ENCODE measurements at places on chromosomes 3 and 15. TPM values are rescaled to one million over a fixed set of nuclear protein-coding genes. Genes with fewer than 3 reads are reported as not detected.

GRCh38 chr3:161275919-161276318 is 54.8 kb downstream of the NMD3 start:
- no peaks in the 10 kb centered on the region for H3K4me1 ChIP-seq
- H3K4me3 ChIP-seq = no peak overlapping the region
- H3K27me3 ChIP-seq = no peaks in the 10 kb centered on the region
- no peak overlapping the region for H3K27ac ChIP-seq
- no peaks in the 10 kb centered on the region for H3K36me3 ChIP-seq
- DNase-seq = no peak

- no peaks in the 10 kb centered on the region for H3K27me3 ChIP-seq
- no peak overlapping the region for H3K4me3 ChIP-seq
- no peaks in the 10 kb centered on the region for H3K36me3 ChIP-seq
These were observed 83.8 kb upstream of the BCHE start for GRCh38 chr3:165920984-165921383.

GRCh38 chr15:40500568-40501330 is 30.0 kb downstream of the CHST14 start:
- no peaks in the 10 kb centered on the region for H3K36me3 ChIP-seq
- H3K27ac ChIP-seq = no peak overlapping the region
- H3K4me3 ChIP-seq = no peak overlapping the region
- no peaks in the 10 kb centered on the region for H3K27me3 ChIP-seq
- no peaks in the 10 kb centered on the region for H3K4me1 ChIP-seq

DNA sequence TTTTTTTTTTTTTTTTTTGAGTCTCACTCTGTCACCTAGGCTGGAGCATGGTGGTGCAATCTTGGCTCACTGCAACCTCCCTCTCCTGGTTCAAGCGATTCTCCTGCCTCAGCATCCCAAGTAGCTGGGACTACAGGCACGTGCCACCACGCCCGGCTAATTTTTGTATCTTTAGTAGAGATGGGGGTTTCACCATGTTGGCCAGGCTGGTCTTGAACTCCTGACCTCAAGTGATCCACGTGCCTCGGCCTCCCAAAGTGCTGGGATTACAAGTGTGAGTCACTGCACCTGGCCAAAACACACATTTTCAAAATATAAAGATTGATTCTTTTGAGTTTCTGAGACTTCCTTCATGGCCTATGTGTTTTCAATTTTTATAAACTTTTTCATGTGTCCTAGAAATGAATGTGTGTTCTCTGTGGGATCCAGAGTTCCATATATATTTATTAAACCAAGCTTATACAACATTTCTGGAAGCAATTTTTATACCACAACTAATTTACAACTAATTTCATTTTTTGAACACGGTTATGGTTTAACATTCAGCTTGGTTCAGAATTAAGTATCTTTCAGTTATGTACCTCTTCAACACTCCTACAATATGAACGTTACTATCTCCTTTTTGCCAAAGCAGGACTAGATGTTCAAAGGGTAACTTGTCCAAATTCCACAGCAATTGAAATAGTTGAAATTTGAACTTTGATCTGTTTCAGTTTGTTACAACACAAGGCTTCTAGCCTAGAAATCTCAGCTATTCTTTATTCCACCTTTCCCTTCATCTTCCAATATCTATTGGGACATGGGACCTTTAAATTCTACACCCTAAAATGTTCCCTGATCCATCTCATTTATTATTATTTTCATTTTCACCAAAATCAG is 1.5 kb downstream of the ACAD11 start:
- no peaks in the 10 kb centered on the region for H3K36me3 ChIP-seq
- H3K4me3 ChIP-seq = no peak overlapping the region
- no peak for DNase-seq
- H3K27ac ChIP-seq = peak overlapping the region; percentile 94

DNA sequence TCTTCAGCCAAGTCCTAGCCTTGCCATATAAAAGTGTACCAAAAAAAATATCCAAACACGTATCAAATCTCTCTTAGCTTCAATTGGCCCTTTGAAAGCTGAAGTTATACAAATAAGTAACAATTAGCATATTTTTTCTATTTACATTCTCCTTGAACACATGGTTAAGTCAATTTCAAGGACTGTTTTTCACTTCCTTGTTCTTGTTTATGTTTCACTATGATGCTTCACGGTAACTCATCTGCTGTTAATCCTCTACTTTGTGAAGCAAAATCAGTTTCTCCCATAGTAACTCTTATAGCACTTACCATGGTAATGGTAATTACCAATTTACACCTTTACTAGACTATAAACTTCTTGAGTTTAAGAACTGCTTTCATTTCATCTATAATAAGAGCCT is 10.6 kb upstream of the SPRED1 start:
- H3K4me3 ChIP-seq = no peak overlapping the region
- no peak overlapping the region for H3K27ac ChIP-seq

GRCh38 chr3:188853856-188854771 is 317.7 kb upstream of the TPRG1 start:
- no peaks in the 10 kb centered on the region for H3K4me1 ChIP-seq
- H3K36me3 ChIP-seq = no peaks in the 10 kb centered on the region
- H3K27me3 ChIP-seq = no peaks in the 10 kb centered on the region
- no peak overlapping the region for H3K27ac ChIP-seq

DNA sequence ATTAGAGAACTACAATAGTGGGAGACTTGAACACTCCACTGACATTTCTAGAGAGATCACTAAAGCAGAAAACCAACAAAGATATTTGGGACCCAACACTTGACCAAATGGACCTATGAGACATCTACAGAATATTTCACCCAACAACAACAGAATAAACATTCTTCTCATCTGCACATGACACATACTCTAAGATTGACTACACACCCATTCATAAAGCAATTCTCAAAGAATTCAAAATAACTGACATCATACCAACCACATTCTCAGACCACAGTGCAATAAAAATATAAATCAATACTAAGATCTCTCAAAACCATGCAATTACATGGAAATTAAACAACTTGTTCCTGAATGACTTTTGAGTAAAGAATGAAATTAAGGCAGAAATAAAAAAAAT is 473.7 kb downstream of the LPP start:
- DNase-seq = no peak
- H3K4me1 ChIP-seq = no peaks in the 10 kb centered on the region
- H3K4me3 ChIP-seq = no peak overlapping the region

Gene FGF12
- 1.8 TPM for total RNA-seq

Gene OR4F15
- total RNA-seq = 0.13 TPM

Gene POPDC2
- total RNA-seq = 3.2 TPM

- no peak overlapping the region for H3K27ac ChIP-seq
- no peaks in the 10 kb centered on the region for H3K36me3 ChIP-seq
- no peaks in the 10 kb centered on the region for H3K27me3 ChIP-seq
These were observed 7.4 kb upstream of the LRRFIP2 start for GRCh38 chr3:37181756-37182155.

DNA sequence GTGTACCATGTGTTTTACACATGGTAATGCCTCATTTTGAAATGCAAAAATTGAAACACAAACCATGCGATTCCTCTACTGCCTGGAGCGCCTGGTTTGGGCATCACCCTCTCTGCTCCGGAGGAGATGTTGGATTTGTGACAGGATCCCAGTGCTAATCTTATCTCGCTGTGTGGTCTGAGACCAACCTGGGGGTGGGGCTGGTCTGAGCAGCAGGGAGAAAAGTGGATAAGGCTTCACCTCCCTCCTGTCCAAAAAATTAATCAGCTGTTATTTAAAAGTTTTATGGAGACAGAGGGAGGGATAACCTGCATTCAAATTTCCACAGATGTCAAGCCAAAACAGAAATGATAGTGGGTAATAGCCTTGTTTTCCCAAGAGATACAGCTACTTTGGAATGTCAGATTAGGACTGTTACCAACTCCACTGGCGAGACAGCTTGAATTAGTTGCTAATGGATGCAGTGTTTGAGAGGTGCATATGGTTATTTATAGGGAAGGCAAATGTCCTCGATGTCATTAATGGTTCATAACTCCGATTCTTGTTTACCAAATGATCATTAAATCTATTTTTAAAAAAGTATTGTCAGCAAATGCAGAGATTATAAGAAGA is 54.0 kb upstream of the SKOR1 start:
- no peaks in the 10 kb centered on the region for H3K4me1 ChIP-seq
- no peaks in the 10 kb centered on the region for H3K36me3 ChIP-seq
- DNase-seq = no peak
- H3K27ac ChIP-seq = no peak overlapping the region
- no peak overlapping the region for H3K4me3 ChIP-seq
- H3K27me3 ChIP-seq = no peaks in the 10 kb centered on the region

DNA sequence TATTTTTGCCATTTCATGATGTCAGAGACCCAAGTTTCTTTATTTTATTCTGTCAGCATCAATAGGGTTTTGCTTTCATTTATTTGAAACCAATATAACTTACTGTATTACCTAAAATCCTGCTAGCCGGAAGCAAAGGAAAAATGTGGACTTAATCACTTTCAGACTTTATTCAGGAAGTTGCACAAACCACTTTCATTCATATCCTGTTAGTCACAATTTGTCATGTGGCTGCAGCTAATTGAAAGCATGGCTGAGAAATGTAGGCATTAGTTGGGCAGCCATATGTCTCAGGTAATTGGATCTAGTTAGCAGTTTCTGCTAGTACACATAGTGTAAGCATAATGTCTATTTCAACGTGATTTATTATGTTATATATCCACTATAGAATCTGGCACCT is 462.3 kb upstream of the SGO1 start:
- no peak overlapping the region for H3K4me3 ChIP-seq
- no peaks in the 10 kb centered on the region for H3K36me3 ChIP-seq
- H3K4me1 ChIP-seq = no peaks in the 10 kb centered on the region
